ENCODE measurements at places on chromosomes 3 and 15. TPM values are rescaled to one million over a fixed set of nuclear protein-coding genes. Genes with fewer than 3 reads are reported as not detected.

- no peak for DNase-seq
Measured at GRCh38 chr3:159487304-159487703, 501.3 kb upstream of the IL12A start.

DNA sequence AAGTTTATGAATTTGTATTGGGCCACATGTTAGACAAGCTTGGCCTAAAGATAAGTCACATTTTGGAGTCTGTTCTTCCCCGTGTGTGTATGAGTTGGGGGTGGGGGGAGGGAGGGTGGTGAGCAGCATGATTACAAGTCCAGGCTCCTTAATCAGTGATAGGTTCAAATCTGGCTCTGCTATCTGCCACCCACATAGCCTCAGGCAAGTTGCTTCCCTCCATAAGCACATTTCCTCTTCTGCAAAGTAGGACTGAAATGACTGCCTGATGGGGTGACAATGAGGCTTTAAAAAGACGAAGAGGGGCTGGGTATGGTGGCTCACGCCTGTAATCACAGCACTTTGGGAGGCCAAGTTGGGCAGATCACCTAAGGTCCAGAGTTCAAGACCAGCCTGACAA, 1.1 kb upstream of the SPATA12 start:
- no peak for DNase-seq

DNA sequence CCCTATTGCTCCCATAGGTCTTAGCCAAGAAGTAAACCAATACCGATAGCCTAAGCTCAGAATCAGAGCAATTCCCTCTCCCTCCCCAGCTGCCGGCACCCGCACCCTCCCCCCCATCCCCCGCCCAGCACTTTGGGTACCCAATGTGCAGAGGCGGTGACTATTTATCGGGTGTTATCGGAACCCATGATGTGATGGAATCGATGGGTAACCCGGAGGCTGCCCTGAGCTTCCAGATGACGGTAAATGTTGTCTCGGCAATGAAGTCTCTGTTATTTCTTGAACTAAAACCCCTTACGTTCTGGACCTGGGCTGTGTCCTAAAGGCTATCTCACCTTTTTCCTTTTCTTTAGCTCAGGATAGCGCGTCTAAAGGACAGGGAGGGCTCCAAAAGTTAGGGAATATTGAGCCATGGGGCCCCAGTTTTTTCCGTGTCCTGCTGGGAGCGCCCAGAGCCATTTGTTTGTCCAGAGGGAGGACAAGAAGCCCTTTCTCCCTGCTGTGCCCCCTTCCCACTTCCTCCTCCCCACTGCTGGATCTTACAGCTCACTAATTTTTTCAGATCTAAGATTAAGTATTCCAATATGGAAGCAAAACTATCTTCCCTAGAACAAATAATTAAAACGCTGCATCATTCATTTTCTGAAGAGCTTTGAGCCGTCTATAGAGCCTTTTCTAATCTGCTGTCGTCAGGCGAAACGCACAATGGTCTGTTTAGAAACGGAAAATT, 1.5 kb downstream of the SLITRK3 start:
- no peak for DNase-seq

- DNase-seq = no peak
Measured at GRCh38 chr3:32303399-32303747, 64.9 kb downstream of the CMTM8 start.

DNA sequence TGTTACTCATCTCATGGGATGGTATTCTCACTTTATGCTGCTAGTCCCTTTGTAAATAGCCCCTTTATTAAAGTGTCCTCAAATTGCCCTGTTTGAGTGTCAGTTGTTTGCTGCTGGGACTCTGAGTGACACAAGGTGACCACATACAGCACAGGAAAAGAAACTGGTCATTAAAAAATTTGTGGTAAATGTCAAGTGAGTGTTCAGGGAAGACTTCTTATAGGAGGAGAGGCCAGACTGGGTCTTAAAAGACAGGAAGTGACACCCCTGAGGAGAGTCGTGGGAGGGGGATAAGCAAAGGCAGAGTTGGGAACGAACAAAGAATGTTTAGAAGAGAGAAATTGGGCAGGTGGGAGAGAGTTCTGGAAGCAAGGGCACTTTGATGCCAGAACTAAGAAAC, 35.2 kb downstream of the CCR3 start:
- no peak for DNase-seq

DNA sequence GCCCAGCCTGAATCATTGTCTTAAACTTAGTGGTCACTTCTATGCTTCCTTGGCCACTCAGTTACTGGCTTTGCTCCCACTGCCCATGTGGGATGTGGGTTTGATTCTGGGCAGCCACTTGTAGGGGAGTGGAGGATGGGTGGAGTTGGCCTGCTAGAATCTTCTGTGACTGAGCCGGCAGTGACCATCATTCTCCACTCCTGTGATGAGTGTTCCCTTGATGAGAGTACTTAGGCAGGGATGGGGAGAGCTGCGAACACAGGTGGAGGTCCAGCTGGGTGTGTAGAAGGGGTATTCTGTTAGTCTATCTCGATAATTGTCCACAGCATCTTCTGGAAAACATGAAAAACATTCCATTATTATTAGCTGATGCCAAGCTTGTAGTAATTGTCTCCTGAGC, 8.0 kb downstream of the TM6SF1 start:
- DNase-seq = no peak

GRCh38 chr15:68794863-68795262, 25.8 kb downstream of the ANP32A start:
- no peak for DNase-seq

DNA sequence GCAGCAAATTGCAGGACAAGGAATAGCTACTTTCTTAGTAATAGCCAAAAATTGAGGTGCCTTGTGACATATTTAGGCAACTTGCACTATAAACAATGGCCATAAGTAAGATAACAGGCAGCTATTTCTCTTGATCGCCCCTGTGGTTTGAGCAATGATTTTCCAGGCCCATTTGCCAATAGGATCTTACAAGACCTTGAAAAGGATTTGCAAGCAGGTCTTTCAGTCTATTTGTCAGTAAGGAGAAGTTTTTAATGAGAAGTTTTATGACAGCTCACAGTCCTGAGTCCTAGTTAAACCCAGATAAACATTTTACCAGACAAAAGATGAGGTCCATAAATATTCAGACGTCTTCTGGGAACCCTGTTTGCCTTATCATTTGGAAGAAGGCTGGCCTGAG, 645.5 kb downstream of the RBMS3 start:
- no peak for DNase-seq

DNA sequence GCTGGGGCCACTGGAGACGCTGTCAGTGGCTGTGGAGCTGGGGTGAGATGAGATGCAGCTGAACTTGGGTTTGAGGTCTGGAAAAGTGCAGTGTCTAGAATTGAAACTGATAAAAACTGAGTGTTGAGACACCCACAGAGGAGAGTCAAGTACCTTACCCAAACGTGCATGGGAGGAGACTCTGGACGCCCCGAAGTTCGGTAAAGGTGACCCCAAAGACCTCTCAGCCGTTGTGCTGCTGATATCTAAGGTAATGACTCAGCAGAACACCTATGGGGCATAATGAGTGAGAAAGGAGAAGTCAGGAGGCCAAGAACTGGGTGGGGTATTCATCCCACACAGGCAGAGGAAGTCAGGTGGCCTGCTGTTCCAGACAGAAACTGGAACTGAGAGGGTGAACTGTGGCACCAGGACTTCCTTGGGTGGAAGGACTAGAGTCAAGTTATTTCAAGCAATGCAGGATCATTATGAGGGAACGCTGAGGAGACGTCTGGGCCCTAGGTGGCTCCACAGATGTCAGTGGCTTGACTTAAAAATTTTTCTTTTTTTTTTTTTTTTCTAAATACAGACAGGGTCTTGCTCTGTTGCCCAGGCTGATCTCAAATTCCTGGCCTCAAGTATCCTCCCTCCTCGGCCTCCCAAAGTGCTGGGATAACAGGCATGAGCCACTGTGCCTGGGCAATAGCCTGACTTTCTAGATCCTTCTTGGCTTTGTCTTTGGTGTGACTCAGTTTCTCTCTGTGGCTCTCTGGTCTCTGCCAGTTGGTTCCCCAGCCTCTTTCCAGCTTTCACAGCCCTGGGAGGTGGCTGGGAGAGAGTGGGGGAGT, 67.6 kb upstream of the GCNT3 start:
- no peak for DNase-seq

Gene ARGFX
- not detected for polyA plus RNA-seq

Gene DAZL
- not detected for polyA plus RNA-seq

- no peak for DNase-seq
Measured at GRCh38 chr3:179681492-179682263, 28.8 kb downstream of the USP13 start.

DNA sequence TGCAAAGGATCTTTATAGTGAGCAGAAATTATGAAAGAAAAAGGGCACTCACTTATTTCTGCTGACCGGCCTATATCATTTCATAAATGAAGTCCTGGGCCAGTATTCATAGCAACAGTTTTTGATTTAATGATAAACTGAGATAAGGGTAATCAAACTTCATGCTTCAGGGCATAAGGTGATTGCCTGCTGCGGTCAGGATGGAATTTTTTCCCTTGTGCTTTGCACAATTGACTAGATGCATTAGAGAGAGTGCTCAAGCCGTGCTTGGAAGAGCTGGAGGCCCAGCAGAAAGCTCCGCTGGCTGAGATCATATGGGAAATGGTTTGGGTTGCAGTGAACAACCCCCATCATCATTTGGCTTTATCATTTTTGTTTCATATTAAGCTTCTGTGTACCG, 10.4 kb downstream of the SEMA6D start:
- no peak for DNase-seq

Gene RARB
- 0.51 TPM for polyA plus RNA-seq

Gene SNTN
- not detected for polyA plus RNA-seq

DNA sequence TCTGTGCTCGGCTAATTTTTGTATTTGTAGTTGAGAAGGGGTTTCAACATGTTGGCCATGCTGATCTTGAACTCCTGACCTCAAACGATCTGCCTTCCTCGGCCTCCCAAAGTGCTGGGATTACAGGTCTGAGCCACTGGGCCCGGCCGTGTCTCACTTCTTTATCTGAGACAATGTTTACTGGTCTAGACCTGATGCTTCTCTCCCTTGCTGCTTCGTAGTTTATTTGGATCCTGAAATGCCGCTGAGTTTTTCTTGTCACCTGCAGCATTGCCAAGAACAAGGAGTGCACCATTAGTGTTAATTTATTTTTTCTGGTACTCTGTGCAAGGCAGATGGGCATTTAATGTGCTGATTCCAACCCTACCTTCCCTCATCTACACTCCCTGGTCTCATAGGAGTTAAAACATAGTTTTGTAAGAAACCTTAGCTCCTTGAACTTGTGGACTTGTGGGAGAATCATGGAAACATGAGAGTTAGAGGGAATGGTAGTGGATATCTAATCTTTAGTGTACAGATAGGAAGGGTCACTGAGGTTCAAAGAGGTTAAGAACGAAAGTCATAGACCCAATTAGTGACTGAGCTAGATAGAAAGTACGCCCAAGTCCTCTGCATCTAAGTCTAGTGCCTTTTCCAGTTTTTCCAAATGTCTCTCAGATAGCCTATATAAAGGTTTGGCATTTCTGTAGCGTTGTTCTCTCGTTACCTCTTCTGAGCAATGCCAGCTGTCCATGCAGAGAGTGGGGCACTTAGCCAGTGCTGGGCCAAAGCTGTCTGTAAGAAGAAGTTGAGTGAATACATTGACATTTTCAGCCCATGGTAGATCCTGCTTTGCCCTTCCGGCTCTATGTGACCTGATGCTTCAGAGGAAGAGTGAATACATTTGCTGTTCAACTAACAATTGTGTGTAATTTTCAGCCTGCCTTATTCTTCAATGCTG, 244.1 kb downstream of the LPP start:
- DNase-seq = no peak

GRCh38 chr3:58144478-58145325, 66.1 kb downstream of the DNASE1L3 start:
- DNase-seq = no peak

DNA sequence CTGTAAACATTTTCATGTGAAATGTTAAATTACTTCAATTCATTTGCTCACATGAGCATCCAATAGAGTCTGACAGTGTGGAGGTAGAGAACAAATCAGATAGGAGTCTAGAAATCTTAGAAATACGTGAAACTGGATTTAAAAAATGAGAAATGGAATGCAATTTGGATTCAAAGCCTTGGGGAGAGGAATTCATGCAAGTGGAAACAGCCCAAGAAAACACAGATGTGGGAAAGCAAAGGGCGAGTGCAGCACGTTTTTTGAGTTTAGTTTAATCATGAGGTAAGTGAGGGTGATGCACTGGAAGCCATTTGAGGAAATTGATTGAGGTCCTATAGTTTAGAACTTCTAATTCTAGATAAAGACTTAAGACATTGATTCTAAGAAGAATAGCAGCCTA, 434.7 kb downstream of the C3orf38 start:
- no peak for DNase-seq

- no peak for DNase-seq
Measured at GRCh38 chr15:57509126-57509525, 82.6 kb upstream of the MYZAP start.

- DNase-seq = no peak
Measured at GRCh38 chr15:63908991-63909390, 75.2 kb upstream of the HERC1 start.

GRCh38 chr3:4060064-4060463, 243.1 kb upstream of the SETMAR start:
- DNase-seq = no peak

- DNase-seq = no peak
Measured at GRCh38 chr3:58835086-58835485, 168.5 kb upstream of the FAM3D start.

DNA sequence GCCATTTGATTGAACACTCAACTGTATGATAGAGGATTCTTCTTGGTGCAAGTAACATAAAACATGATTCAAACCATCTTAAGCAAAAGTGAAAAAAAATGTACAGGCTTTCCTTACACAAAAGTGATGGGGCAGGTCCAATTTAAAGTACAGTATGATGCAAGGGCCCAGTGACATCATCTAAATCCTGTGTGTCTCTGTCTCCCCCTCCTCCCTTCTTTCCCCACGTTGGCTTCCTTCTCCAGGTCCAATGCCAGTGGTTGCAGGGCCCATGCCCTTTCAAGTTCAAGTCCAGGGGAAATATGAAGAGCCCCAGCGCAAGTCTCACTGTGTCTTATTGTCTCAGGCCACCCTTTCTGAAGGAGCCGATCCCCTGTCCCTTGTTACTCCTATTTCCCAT, 332.3 kb downstream of the SHQ1 start:
- DNase-seq = no peak

Gene BLOC1S6
- 29.9 TPM for polyA plus RNA-seq

Gene ZPLD1
- polyA plus RNA-seq = 0.02 TPM

DNA sequence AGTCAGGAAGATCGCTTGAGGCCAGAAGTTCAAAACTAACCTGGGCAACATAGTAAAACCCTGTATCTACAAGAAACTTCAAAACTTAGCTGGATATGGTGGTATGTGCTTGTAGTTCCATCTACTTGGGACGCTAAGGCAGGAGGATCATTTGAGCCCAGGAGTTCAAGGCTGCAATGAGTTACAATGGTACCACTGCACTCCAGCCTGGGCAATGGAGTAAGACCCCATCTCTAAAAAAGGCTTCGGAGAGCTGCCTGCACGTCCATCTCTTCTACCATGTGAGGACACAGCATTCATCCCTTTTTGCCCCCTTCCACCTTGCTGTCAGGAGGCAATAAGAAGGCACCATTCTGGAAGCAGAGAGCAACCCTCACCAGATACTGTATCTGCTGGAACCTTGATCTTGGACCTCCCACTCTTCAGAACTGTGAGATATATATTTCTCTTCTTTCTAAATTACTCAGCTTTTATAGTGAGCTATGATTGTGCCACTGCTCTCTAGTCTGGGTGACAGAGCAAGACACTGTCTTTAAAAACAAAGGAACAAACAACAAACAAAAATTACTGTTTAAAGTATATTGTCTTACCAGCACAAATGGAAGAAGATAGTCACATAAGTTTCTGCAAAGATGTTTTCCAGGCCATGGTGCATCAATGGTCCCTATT, 4.2 kb upstream of the BTLA start:
- DNase-seq = no peak

Gene NDN
- polyA plus RNA-seq = 57.3 TPM

Gene CD47
- 87.4 TPM for polyA plus RNA-seq

Gene HTR3C
- not detected for polyA plus RNA-seq
